ENCODE measurements at places on chromosomes 4 and X.
A peak's percentile ranks its signal among the peaks of the same experiment; 100 is the strongest.

DNA sequence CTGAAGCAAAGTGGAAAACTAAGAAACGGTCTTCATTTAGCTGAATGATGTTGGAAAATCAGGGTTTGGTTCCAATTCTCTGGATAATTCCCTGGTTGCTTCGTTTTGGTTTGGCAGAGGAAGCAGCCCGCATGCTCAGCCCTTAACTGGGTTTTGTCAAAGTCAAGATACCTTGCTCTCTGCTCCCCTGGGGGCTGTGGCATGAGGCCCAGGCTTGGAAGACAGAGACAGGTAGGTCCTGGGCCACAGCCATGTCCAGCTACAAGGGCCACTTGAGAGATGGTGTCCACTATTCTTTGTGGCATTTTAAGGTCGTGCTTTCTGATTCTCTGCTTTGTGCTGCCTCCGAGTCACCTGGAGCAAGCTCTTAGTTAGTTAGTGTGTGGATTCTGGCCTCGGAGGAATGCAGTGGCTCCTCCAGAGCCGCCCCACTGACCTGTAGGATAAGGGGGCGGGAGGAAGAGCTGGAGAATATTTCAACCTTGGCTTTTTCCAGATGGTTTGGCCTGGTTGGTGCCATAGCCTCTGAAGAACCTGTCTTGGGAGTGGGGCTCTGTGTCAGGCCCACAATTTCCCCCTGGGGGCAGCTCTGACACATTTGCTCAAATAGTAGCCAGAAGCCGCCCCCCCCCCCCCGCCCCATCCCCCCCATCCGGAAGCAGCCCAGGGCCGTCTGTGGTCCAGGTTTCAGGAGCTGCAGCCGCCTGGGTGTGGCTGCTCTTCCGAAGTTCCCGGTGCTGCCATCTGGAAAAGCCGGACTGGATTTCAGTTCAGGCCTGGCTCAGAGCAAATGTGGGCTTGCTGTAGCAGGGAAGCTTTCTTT lies 147.1 kb downstream of the NHS start:
- no peak overlapping the region for H3K4me3 ChIP-seq
- no peaks in the 10 kb centered on the region for H3K36me3 ChIP-seq
- H3K4me1 ChIP-seq = no peaks in the 10 kb centered on the region
- no peaks in the 10 kb centered on the region for H3K27me3 ChIP-seq
- DNase-seq = no peak
- H3K27ac ChIP-seq = no peak overlapping the region

- no peaks in the 10 kb centered on the region for H3K4me1 ChIP-seq
- no peak for DNase-seq
- no peak overlapping the region for H3K27ac ChIP-seq
- no peaks in the 10 kb centered on the region for H3K27me3 ChIP-seq
- H3K36me3 ChIP-seq = no peaks in the 10 kb centered on the region
Measured at GRCh38 chr4:8093587-8094274, 64.9 kb downstream of the ABLIM2 start.

DNA sequence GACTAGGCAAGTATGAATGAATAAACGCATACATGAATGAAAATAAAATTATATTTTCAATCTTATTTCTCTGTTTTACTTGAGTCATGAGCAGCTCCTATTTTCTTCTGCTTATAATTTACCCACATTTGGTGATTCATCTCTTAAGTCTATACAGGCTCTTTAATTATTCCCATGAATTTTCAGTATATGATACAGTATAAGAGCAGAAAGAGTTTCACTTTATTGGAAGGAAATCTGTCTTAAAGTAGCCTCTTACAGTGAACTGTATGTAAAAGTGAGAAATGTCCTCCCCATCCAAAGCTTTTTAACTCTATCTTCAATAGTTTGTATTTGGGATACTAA lies 50.8 kb downstream of the TMEM165 start:
- H3K27ac ChIP-seq = no peak overlapping the region
- DNase-seq = no peak
- peaks cover 46% of the 10 kb centered on the region for H3K36me3 ChIP-seq
- H3K27me3 ChIP-seq = no peaks in the 10 kb centered on the region
- H3K4me1 ChIP-seq = peaks cover 8% of the 10 kb centered on the region
- H3K4me3 ChIP-seq = no peak overlapping the region

DNA sequence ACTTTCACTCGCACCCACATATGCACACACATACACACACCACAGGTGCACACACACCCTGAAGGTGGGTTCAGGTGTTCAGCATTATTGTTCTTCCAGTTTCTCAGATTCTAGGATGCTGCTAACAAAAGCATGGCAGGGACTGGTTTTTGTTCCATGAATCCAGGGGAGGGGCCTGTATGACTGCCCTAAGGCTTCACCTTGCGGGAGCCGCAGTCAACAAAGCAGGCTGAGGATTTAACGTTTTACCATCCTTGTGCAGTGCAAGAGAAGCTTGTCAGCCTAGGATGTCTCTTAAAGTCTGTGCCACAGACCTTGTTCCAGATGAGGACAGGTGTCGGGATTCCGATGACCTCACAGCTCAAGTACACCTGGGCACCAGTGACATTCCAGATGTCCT lies 61.8 kb downstream of the POLR2B start:
- DNase-seq = no peak
- no peaks in the 10 kb centered on the region for H3K27me3 ChIP-seq
- H3K36me3 ChIP-seq = no peaks in the 10 kb centered on the region
- H3K27ac ChIP-seq = no peak overlapping the region
- H3K4me3 ChIP-seq = no peak overlapping the region

- H3K4me1 ChIP-seq = no peaks in the 10 kb centered on the region
- no peak overlapping the region for H3K27ac ChIP-seq
- no peak overlapping the region for H3K4me3 ChIP-seq
- DNase-seq = no peak
- H3K36me3 ChIP-seq = no peaks in the 10 kb centered on the region
Measured at GRCh38 chr4:103268746-103269145, 70.6 kb upstream of the CENPE start.

- no peak for DNase-seq
- no peak overlapping the region for H3K4me3 ChIP-seq
- H3K4me1 ChIP-seq = no peaks in the 10 kb centered on the region
- no peak overlapping the region for H3K27ac ChIP-seq
Measured at GRCh38 chrX:50707955-50708699, 105.9 kb downstream of the SHROOM4 start.

GRCh38 chrX:6885909-6886308 lies 261.6 kb upstream of the STS start:
- H3K27me3 ChIP-seq = no peaks in the 10 kb centered on the region
- H3K4me1 ChIP-seq = no peaks in the 10 kb centered on the region
- DNase-seq = no peak
- no peak overlapping the region for H3K4me3 ChIP-seq
- H3K36me3 ChIP-seq = no peaks in the 10 kb centered on the region
- no peak overlapping the region for H3K27ac ChIP-seq

- H3K27me3 ChIP-seq = no peaks in the 10 kb centered on the region
- no peak overlapping the region for H3K4me3 ChIP-seq
- no peak for DNase-seq
Measured at GRCh38 chrX:71492231-71493065, 40.5 kb upstream of the OGT start.

DNA sequence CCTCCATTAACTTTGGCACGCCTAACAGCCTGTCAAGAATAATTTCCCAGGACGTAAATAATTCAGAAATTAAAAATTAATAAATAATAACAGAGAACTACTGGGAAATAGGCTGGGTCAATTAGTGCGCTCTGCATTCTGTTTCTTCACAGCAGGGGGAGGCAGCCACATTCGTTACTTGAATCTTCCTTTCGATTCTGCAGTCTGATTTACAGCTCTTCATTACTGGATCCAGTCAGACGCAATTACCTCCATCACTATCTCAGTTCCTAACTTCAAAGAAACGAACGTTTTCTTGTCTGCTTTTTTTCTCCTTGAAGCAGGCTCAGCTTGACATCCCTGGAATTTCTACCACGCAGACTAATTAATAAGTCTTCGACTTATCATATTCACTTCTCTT lies 9.0 kb upstream of the RPL34 start:
- H3K27ac ChIP-seq = peak overlapping the region; percentile 62
- no peak for DNase-seq
- no peaks in the 10 kb centered on the region for H3K27me3 ChIP-seq
- no peak overlapping the region for H3K4me3 ChIP-seq

DNA sequence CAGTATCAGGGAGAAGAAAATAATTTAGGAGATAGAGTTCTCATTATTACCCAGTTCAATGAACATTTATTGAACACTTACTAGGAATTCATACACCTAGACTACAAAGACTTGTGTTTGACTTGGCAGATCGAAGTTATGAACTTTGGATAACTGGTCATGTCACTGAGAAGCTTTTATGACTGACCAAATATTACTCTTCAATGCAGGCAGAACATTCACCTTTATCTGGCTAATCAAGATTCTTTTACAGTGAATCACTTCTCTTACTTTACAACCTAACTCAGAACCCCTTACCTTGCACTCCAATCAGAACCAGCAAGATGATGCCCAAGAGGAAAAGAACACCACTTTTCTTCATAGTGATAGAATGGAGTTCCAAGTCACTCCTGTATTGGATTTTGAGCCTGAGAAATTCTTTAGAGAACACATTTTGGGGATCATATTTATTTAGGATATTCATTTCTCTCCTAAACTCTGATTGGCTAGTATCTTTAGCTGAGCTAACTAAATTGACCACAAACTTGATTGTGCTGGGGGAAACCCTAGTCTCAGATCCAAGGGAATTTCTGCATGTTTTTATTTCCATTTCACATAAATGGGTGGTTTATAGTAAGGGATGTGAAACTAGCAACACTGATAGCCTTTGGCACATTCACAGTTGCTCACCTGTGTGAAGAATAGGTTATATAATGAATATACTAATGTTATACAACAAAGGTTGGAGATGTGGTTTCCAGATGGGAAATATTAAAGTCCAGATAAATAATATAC lies at the start of gene CXCL9:
Gene CXCL9 (minus strand): TSS at position 421 of the 774 bp plus-strand sequence. CDS start 60 bp downstream, at position 361.
- no peak for DNase-seq
- H3K4me1 ChIP-seq = peaks cover 14% of the 10 kb centered on the region
- no peak within 1 kb of the TSS for H3K4me3 ChIP-seq
- H3K27ac ChIP-seq = no peak within 1 kb of the TSS
- H3K27me3 ChIP-seq = peaks cover 2% of the 10 kb centered on the region

DNA sequence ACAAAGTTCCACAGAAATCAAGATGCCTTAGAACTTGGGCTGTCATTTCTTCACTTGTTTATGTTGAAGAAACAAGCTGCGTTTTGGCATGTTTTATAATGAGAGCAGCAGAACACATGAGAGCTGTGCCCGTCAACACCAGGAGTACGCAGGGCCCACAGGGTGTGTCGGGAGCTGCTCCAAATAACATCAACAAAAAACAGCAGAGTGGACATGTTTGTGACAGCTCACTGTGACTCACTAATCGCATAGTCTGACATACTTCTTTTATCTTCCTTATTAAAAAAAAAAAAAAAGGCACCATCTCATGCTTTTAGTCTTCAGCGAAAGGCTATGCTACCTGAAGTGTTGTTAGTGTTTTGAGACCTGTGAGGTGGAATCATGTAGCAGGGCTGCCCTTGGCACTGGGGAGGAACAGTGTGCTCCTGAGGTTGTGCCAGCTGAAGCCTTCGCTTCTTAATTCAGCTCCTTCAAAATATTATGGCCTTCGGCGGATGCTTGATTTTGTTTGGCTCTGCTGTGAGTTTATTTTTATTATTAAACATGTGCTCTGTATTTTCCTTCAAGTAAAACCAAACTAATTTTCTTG lies 32.8 kb downstream of the FHDC1 start:
- H3K27ac ChIP-seq = no peak overlapping the region
- H3K4me3 ChIP-seq = no peak overlapping the region
- no peak for DNase-seq
- H3K4me1 ChIP-seq = no peaks in the 10 kb centered on the region

DNA sequence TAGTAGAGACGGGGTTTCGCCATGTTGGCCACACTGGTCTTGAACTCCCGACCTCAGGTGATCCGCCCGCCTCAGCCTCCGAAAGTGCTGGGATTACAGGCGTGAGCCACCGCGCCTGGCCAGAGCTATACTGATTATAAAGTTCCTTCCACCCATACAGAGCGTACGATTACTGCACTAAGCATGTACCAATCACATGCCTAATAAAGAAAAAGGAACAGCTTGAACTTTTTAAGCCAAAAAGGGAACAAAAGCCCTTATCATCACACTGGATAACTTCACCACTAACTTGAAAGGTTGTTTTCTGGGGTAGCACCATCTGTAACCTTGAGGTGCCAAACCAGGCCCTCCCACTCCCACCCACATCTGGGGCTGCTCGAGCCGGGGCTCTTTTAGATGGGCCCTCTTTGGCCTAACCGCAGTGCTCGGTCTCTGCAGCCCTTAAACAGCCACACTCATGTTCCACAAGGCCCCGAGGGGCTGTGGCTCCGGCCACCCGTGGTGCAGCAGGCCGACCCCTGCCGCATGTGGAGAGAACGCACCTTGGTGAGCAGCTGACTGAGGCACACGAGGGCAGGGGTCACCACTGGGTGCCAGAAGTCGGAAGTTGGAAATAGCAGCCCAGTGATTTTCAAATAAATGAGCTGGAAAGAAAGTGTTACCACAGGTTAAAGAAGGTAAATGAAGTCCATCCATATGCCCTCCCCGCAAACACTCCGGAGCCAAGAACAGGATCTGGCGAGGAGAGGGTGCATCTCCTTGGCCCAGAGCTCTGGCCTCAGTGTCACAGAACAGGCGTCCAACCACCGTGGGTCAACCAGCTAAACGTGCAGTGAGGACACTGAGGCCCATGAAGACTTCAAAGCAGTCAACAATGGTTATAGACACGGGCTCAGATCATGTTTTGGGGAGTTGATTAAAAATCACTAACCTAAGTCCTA lies 18.4 kb downstream of the NOP14 start:
- no peak overlapping the region for H3K4me3 ChIP-seq
- no peak overlapping the region for H3K27ac ChIP-seq
- DNase-seq = no peak

DNA sequence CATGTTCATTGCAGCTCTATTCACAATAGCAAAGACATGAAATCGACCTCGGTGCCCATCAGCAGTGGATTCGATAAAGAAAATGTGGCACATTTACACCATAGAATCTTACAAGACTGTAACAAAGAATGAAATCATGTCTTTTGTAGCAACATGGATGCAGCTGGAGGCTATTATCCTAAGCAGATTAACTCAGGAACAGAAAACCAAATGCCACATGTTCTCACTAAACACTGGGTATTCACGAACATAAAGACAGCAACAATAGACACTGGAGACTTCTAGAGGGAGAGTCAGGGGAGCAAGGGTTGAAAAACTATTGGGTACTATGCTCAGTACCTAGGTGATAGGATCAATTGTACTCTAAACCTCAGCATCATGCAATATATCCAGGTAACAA lies 180.5 kb downstream of the PPP1R2C start:
- DNase-seq = no peak
- H3K27ac ChIP-seq = no peak overlapping the region
- H3K4me1 ChIP-seq = no peaks in the 10 kb centered on the region
- H3K36me3 ChIP-seq = no peaks in the 10 kb centered on the region
- no peaks in the 10 kb centered on the region for H3K27me3 ChIP-seq

DNA sequence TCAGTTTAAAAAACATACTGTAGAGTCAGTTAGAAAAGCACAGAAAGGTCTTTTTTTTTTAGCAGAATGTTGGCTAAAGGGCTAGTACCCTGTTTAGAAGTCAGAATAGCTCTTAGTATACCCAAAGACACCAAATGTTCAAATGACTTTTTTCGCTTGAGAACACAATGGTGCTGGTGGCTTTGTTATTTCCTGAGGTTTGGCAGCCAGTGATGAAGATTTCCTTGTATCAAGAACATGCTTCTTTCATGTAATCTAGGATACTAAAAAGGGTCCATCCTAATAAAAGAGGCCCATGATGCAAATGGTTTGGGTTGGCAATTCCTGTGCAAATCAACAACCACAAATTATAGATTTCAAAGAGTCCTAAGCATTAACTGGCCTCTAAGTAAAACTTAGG lies 21.1 kb upstream of the CD40LG start:
- no peak overlapping the region for H3K27ac ChIP-seq
- H3K27me3 ChIP-seq = no peaks in the 10 kb centered on the region
- no peaks in the 10 kb centered on the region for H3K36me3 ChIP-seq
- no peak for DNase-seq
